Cerebellar nuclear complex (tissue), 1 donor: ENCODE measurements at places on chromosomes 5 and 9.

GRCh38 chr9:87323928-87324327 lies 173.7 kb upstream of the DAPK1 start:
- no peak for DNase-seq

GRCh38 chr5:17227868-17228267 lies 10.4 kb downstream of the BASP1 start:
- DNase-seq: no peak

- DNase-seq: no peak
These were observed 16.7 kb downstream of the GDA start for GRCh38 chr9:72165821-72166547.

- DNase-seq: no peak
These were observed 120.6 kb downstream of the PTTG1 start for GRCh38 chr5:160542281-160542680.

DNA sequence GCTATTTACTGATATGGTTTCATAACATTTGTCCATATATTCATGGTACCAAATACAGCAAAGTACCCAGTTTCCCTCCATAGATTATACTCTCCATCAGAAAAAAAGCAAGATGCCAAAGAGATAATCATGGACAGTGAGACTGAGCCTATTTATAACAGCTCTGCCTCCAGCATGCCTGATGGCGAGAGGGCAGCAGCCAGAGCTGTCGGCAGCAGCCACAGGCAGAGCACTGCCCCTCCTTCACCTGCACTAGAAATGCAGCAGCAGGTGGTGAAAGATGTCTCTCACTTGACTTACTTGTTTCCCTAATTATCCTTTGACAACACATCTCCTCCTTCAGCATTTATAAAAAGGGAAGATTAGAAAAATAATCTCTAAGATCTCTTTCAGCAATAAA lies 32.4 kb downstream of the CTNNAL1 start:
- DNase-seq: no peak
